ENCODE measurements at places on chromosomes 16 and 17. TPM values are rescaled to one million over a fixed set of nuclear protein-coding genes. Genes with fewer than 3 reads are reported as not detected.

The GAST gene
- polyA plus RNA-seq: not detected

The LRRC45 gene
- 31.7 TPM for polyA plus RNA-seq

The IL34 gene
- 5.8 TPM for polyA plus RNA-seq

The GALR2 gene
- not detected for polyA plus RNA-seq

The FSCN2 gene
- 2.9 TPM for polyA plus RNA-seq

The CSH2 gene
- polyA plus RNA-seq: 8.3 TPM

The ADAM11 gene
- 1.7 TPM for polyA plus RNA-seq

The CYB561 gene
- 10.7 TPM for polyA plus RNA-seq

GRCh38 chr17:3002538-3003295 is 60.7 kb downstream of the OR1D5 start:
- DNase-seq: no peak

GRCh38 chr16:351804-352520 is 561 bp downstream of the AXIN1 start:
- no peak for DNase-seq

- no peak for DNase-seq
Measured at GRCh38 chr17:13003454-13003851, 14.4 kb downstream of the ELAC2 start.

- DNase-seq: no peak
Measured at GRCh38 chr16:30658731-30659506, 688 bp downstream of the FBRS start.

DNA sequence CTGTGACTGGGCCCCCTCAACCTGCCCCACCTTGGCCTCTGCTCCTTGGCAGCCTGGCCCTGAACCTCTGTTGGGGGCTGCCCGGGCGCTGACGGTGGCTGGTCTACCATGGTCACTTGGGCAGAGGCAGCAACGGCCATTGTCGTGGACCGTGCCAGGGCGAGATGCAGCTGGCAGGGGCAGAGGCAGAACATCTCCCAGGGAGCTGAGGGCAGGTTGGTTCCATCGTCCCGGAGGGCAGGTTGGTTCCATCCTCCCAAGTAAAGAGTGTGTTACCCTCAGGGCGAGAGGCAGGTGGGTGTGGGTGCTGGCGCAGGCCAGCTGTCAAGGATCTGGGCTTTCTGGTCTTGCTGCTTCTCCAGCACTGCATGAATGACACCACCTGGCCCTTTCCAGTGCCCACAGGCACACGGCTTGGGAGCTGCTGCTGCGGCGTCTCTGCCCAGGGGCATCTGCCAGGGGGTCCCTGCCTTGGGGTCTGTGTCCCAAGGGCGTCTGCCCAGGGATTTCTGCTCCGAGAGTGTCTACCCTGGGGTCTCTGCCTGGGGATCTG is 12.0 kb downstream of the ACSF3 start:
- no peak for DNase-seq

DNA sequence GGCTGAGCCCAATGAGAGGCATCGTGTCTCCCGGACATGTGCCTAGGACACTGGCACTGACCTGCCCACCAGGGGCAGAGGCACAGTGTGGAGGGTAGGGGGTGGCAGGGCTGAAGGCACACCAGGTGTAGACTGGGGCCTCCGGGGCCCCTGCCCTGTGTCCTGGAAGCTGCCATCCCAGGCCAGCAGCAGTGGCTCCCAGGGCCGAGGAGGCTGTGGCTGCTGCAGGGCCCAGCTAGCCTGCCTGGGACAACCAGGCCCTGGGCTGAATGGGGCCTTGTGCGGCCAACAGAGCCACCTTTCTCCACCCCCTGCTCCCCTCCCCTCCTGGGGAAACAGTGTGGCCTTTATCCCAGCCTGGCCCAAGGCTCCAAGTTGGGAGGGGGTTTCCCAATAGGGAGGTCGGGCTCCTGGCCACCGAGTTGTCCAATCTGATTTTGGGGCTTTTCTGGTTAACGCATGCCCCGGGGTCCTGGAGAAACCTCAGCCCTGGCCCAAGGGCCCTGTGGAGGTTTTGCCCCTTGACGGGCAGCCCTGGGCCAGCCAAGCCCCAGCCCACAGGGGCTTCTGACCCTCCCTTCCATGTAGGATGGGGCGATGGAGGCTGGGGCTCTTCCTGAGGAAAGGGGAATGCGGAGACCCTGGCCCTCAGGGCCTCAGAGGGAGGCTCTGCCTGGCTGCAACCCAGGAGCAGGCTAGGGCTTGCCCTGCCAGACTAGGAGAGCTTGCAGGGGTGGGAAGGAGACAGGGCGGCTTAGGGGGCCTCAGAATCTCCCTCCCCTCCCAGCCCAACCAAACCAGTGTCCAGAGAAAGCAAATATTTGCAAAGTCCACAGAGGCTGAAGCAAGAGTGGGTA is 4.2 kb downstream of the MTSS2 start:
- DNase-seq: no peak

DNA sequence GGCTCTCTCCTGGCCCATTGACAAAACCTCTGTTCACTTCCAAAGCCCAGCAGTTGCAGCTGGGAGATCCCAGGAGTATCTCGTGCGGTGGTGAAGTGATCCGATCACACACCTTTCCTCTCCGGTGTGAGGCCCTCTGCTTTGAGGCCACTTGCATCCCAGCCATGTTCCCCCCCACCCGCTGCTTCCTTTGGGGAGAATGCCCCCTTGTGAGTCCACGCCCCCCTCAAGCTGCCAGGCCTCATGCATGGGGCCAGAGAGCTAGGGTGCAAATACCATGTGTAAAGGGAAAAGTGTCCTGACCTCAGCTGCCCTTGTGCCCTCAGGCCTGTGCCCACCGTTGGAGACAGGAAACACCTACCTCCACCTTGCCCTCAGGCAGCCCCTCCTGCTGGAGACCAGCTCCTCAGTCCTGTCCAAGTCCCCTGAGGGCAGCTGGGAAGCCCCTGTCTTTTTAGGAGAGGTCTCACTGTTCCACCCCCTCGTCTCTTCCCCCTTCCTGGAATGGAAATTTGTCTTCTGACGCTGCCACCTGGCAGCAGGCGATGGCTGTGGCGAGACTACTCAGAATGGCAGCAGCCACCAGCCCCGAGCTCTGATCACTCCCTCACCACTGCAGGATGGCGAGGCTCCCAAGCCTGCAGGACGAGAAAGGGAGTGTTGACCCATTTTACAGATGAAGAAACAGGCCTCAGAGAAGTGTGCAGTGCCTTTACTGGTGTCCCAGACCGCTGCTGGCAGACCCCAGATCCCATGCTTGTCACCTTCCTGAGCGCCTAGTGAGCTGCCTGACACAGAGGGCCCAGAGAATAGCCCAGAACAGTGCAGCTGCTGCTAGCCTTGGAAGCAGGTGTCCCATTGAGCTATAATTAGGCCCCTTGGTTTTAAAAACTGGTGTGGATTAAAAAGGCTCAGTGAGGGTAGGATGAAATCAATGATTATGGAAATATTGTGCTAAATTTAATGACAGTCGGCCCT is 120.6 kb upstream of the CACNG5 start:
- DNase-seq: no peak

- no peak for DNase-seq
Measured at GRCh38 chr17:50947782-50948543, 81.8 kb upstream of the TOB1 start.

GRCh38 chr17:59219992-59220327 is 351 bp upstream of the GDPD1 start:
- DNase-seq: no peak

DNA sequence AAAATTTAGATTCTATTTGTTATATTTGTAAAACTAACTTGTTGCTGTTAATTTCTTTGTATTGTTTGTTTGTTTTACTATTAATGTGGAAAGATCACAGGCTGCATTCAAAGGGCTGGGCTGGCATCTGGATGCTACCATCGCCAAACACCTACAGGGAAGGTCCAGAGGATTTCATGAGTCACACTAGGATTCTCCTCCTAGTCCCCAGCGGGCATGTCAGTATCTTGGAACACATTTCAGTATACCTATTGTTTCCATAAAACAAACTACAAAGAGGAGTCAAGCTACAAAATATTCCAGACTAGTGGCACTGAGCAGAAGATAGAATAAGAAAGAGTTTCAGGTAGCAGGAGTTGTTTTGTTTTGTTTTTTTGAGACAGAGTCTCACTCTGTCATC is 55.3 kb downstream of the NOG start:
- DNase-seq: no peak

DNA sequence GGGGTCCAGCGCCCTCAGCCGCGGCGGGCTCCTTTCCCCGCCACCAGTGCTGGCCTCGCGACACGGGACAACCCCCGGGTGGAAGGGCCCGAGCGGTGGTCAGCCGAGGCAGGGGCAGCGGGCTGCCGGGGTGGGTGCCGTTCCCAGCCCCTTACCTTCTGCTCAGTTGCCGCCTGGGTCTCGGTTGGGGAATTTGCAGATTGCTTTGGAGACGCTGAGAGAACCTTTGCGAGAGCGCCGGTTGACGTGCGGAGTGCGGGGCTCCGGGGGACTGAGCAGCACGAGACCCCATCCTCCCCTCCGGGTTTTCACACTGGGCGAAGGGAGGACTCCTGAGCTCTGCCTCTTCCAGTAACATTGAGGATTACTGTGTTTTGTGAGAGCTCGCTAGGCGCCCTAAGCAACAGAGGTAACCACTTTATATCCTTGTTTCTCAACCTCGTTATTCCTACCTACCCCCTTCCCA is 381 bp downstream of the CTNS start:
- DNase-seq: no peak

Data from muscle of arm (tissue), 14 donors.